Karpas-422 (cell line): ENCODE measurements at places on chromosomes 1 and 21. TPM values are rescaled to one million over a fixed set of nuclear protein-coding genes. Genes with fewer than 3 reads are reported as not detected.
A peak's percentile ranks its signal among the peaks of the same experiment; 100 is the strongest.

DNA sequence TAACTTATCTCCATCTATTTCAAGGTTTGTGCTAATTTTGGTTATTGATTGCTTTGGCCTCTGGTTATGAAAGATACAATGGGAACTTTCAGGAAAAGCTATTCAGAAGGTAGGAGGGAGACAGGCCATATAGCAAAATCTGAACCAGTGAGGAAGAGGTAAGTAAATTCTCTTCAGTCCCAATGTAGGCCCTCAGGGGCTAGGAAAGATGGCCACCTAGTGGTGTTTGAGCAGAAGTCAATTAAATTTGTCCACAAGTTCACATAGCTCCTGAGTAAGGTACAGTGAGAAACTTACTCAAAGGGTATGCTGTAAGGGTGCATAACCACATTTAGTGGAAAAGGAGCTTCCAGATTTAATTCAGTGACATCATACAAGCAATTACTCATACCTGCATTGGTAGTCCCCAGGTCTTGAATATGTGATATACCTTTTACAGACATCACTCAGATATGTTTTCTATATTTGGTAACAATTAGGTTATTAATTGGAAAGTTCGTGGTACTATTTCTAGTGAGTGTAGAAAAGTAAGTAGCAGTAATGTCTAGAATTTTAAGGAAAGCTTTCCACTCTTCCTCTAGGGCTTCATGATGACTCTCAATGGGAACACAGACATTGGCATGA is 21.4 kb upstream of the FMO1 start:
- H3K4me3 ChIP-seq = no peak overlapping the region
- H3K27ac ChIP-seq = no peak overlapping the region
- H3K4me1 ChIP-seq = no peaks in the 10 kb centered on the region
- H3K36me3 ChIP-seq = no peaks in the 10 kb centered on the region
- no peaks in the 10 kb centered on the region for H3K27me3 ChIP-seq

Gene TFB2M
- 20.5 and 27.7 TPM in 2 replicates for total RNA-seq

Gene TM2D1
- total RNA-seq = 48.2 and 67.3 TPM in 2 replicates

- no peaks in the 10 kb centered on the region for H3K36me3 ChIP-seq
- H3K4me3 ChIP-seq = no peak overlapping the region
- no peak overlapping the region for H3K27ac ChIP-seq
These were observed 250.9 kb upstream of the PBX1 start for GRCh38 chr1:164308101-164308500.

DNA sequence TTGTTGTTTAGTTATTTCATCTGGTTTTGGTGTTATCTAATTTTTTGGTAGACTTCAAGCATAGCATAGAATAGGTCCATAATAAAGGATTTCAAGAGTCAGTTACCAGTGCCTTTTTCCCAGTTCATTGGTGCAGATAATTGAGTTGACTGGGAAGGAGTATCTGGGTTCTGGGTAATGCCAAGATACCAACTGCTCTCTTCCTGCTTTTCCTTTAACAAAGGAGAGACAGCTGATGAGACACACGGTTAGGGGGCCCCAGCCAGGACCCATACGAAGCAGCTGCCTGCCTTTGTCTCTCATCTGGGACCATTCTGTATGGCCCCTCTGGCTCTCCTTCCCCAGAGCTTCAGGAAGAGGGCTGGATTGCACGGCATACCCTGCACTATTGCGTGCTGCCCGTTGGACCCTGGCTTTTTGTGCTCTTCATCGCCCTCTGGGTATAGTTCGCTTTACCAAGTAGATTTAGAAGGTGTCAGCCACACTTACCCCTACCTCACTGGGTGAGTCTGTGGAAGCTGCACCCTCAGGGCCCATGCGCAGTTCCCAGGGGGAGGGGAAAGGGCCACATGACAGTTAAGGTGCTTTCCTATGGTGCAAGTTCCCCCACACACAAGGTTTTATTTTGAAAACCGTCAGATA is 7.0 kb downstream of the NAV1 start:
- no peak overlapping the region for H3K4me3 ChIP-seq
- H3K4me1 ChIP-seq = no peaks in the 10 kb centered on the region
- no peak overlapping the region for H3K27ac ChIP-seq
- H3K27me3 ChIP-seq = no peaks in the 10 kb centered on the region
- no peaks in the 10 kb centered on the region for H3K36me3 ChIP-seq

GRCh38 chr1:193456811-193457280 is 270.4 kb upstream of the B3GALT2 start:
- no peaks in the 10 kb centered on the region for H3K36me3 ChIP-seq
- no peaks in the 10 kb centered on the region; the same call in 1 of the 2 replicates for H3K27me3 ChIP-seq
- H3K4me3 ChIP-seq = no peak overlapping the region
- H3K4me1 ChIP-seq = no peaks in the 10 kb centered on the region

GRCh38 chr1:25664357-25665199 is 48.0 kb downstream of the MAN1C1 start:
- H3K27ac ChIP-seq = no peak overlapping the region
- no peak overlapping the region for H3K4me3 ChIP-seq
- H3K36me3 ChIP-seq = no peaks in the 10 kb centered on the region
- DNase-seq = no peak
- H3K4me1 ChIP-seq = peaks cover 21% of the 10 kb centered on the region

- no peaks in the 10 kb centered on the region for H3K36me3 ChIP-seq
- H3K27me3 ChIP-seq = no peaks in the 10 kb centered on the region
- H3K4me1 ChIP-seq = no peaks in the 10 kb centered on the region
- H3K4me3 ChIP-seq = no peak overlapping the region
- no peak overlapping the region for H3K27ac ChIP-seq
- no peak for DNase-seq
These were observed 1242.4 kb upstream of the ADGRL4 start for GRCh38 chr1:80248886-80249285.

DNA sequence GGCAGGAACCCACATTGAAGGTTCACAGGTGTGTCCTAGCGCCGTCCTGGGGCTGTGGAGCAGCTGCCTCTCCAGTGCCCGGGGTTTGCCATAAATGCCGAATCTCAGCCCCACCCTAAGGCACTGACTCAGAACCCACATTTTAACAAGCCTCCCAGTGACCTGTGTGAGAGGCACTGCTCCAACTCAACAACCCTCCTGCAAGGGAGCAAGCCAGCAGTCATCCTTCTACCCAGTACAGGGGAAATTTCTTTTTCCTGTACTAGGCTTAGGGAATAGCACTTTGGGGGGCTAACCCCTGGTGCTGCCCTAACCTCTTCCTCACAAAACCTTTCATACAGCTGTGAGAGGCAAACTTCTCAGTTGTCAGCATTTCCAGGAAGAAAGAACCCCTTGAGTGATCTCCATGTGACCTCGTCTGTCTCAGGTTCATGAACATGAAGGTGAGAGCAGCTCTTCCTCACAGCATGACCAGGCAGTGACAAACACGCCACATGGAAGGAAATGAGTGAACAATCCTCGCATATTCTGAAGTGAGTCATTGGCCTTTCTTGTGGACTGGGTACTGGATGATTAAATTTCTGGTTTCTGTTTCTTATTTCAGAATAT is 11.4 kb upstream of the BCAR3 start:
- H3K27ac ChIP-seq = no peak overlapping the region
- no peaks in the 10 kb centered on the region for H3K36me3 ChIP-seq
- no peak for DNase-seq
- no peaks in the 10 kb centered on the region for H3K27me3 ChIP-seq

DNA sequence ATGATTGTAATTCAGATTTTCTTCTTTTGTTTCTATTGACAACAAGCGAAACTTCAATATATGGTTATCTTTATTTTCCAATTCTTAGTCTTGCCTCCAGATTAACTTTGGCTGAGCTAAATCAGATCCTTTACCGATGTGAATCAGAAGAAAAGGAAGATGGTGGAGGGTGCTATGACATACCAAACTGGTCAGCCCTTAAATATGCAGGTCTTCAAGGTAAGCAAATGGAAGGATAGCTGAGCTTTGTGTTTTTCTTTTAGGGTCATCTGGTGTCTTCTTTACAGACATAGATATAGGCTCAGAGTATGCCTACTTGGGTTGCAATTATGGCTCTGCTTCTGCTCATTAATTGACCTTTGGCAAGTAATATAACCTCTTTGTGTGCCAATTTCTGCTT is 37.7 kb downstream of the AGL start:
- no peak overlapping the region for H3K27ac ChIP-seq
- no peaks in the 10 kb centered on the region for H3K27me3 ChIP-seq
- peaks cover 72% of the 10 kb centered on the region for H3K36me3 ChIP-seq
- H3K4me1 ChIP-seq = no peaks in the 10 kb centered on the region

GRCh38 chr1:202968895-202969295 is 1.8 kb upstream of the CYB5R1 start:
- H3K27me3 ChIP-seq = no peaks in the 10 kb centered on the region
- peaks cover 33% of the 10 kb centered on the region for H3K4me1 ChIP-seq
- DNase-seq = peak; percentile 92
- no peaks in the 10 kb centered on the region for H3K36me3 ChIP-seq
- 0 out of 2 replicates have a peak overlapping the region, but pooled peaks have one; percentile 41 for H3K27ac ChIP-seq

DNA sequence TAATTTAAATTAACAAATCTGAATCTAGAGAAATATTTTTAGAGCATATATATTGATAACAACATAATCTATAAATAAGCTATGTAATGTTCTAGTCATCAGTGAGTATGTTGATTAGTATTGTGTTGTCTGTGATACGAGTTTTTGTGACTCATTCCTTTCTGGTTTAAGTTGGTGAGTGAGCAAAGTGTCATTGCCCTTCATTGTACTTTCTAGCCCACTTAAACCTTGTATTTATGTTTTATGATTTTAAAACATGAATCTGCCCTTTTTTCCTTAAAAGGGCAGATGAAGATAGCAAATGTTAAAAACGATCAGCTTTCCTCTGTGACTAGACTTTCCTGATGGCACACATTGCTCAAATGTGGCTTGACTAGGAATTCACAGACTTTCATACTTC is 38.5 kb downstream of the MACO1 start:
- H3K4me3 ChIP-seq = no peak overlapping the region
- no peak for DNase-seq
- H3K27ac ChIP-seq = peak overlapping the region; percentile 49
- peaks cover 7% of the 10 kb centered on the region; the same call in 1 of the 2 replicates for H3K36me3 ChIP-seq
- H3K27me3 ChIP-seq = no peaks in the 10 kb centered on the region

- DNase-seq = peak; percentile 60
- H3K36me3 ChIP-seq = no peaks in the 10 kb centered on the region
- no peak overlapping the region for H3K4me3 ChIP-seq
- no peaks in the 10 kb centered on the region for H3K27me3 ChIP-seq
- peaks cover 26% of the 10 kb centered on the region for H3K4me1 ChIP-seq
- no peak overlapping the region for H3K27ac ChIP-seq
These were observed 20.4 kb downstream of the DEGS1 start for GRCh38 chr1:224203243-224204016.

Gene ZNF695
- total RNA-seq = 0.63 and 6.6 TPM in 2 replicates
